Left lung (tissue), 14 donors: ENCODE measurements at places on chromosomes 5 and 9.

- DNase-seq: no peak
These were observed 83.2 kb upstream of the ZNF462 start for GRCh38 chr9:106779796-106780195.

DNA sequence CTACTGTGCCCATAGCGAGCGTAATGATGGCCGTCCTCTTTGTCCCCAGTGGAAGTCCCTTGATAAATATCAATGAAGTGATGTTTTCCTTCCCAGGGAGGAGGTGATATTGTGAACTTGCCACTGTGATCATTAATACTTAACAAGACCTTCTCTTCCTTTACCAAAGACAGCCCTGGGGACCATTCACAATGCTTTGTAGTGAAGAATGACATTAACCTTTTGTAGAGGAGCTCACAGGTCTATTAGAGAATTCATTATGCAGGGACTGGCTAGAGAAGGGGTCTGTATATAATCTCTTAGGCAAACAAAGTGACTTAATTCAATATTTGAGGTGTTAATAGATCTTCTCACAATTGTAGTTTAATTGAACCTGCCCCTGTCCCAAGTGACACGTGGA is 452.9 kb upstream of the DMAC1 start:
- no peak for DNase-seq

- no peak for DNase-seq
These were observed 132.8 kb downstream of the OR2K2 start for GRCh38 chr9:111197256-111197655.

- DNase-seq: no peak
These were observed 26.1 kb downstream of the MAMDC2 start for GRCh38 chr9:70069704-70070103.

- DNase-seq: no peak
These were observed 499.7 kb downstream of the SLCO4C1 start for GRCh38 chr5:101796427-101796826.

DNA sequence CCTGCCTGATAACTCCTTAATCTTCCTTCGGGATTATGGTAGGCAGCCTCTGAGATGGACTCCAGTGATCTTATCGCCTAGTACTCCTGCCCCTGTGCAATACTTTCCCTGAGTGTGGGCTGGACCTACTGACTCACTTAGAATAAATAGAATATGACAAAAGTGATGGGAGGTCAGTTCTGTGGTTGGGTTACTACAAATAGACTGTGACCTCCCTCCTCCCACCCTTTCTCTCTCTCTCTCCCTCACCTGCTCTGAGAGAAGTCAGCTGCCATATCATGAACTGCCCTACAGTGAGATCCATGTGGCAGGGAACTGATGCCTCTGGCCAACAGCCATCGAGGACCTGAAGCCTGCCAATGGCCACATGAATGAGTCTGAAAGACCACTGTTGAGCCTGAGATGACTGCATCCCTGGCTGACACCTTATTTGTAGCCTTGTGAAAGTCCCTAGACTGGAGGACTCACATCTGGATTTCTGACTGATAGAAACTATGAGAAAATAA is 31.7 kb downstream of the NRG2 start:
- no peak for DNase-seq

- peak; percentile 67 for DNase-seq
These were observed 82.4 kb downstream of the FREM1 start for GRCh38 chr9:14827805-14828204.

- DNase-seq: peak; percentile 49
These were observed 521.7 kb downstream of the RAB3C start for GRCh38 chr5:59104400-59105127.

DNA sequence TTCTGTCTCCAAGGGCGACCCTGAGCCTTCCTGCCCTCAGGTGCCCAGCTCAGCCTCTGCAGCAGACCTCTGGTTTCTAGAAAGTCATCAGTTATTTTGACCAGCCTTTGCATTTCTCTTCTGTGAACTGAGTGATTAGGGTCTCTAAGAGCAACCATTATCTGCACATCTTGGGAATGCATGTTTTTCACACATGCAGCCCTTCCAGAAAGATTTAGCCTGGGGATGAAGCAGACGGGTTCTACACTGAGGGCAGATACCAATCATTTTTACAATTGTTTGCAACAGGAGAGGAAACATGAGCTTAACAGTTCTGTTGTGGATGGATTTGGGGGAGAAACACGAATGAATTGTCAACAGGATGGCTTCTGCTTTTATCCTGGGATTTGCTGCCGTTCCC is 90.1 kb upstream of the PITX1 start:
- no peak for DNase-seq
